ENCODE measurements at places on chromosomes 5 and 9.
A peak's percentile ranks its signal among the peaks of the same experiment; 100 is the strongest.

DNA sequence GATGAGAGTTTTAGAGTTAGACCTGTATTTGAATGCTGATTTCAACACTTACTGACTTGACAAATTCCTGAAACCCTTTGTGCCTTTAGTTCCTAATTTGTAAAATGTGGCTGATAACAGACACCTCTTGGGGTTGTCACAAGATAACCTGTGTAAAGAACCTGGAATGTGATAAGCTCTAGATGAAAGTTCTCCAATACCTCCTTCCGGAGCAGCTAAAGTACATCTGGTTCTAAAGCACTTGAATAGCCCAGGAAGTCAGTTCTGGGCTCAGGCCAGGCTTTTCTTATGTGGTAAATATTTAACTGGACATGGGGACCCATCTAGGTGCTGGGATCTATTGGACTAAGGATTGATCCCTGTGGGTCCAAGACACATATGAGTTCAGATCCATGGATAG is 310.8 kb upstream of the ADAMTSL1 start:
- DNase-seq = no peak

DNA sequence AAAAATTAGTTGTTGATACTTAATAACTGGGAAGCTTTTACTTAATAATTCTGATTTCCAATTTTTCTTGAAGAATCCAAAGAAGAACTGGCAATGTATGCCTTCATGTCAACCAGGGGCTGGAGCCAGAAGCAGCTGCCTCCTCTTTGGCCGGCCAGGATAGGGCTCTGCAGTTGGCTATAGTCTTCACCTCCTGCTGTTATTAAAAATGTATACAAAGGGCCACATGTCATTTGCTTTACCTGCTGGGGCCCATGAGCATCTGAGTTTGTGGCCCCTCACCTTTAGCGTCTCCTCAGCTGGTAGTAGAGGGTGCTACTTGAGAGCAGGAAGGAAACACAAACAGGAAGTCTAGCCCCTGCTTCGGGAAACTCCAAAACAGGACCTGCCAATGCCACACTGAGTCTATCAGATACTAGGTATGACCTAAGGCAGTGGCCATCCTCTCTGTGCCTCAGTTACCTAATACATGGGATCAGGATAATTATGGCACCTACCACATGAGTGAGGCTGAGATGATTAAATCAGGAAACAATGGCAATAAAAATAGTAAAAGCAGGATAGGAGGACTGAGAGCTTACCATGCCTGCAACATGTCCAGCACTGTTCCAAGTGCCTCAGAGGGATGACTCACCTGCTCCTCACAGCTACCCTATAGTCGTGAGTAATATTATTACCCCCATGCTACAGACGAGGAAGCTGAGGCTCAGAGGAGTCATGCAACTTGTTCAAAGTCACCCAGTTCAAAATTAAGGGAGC is 21.3 kb downstream of the CCDC69 start:
- peak; percentile 85 for DNase-seq

- no peak for DNase-seq
Observed at GRCh38 chr5:41065691-41066335, 5.3 kb downstream of the MROH2B start.

- no peak for DNase-seq
Observed at GRCh38 chr5:96110300-96110699, 148.6 kb upstream of the ELL2 start.

DNA sequence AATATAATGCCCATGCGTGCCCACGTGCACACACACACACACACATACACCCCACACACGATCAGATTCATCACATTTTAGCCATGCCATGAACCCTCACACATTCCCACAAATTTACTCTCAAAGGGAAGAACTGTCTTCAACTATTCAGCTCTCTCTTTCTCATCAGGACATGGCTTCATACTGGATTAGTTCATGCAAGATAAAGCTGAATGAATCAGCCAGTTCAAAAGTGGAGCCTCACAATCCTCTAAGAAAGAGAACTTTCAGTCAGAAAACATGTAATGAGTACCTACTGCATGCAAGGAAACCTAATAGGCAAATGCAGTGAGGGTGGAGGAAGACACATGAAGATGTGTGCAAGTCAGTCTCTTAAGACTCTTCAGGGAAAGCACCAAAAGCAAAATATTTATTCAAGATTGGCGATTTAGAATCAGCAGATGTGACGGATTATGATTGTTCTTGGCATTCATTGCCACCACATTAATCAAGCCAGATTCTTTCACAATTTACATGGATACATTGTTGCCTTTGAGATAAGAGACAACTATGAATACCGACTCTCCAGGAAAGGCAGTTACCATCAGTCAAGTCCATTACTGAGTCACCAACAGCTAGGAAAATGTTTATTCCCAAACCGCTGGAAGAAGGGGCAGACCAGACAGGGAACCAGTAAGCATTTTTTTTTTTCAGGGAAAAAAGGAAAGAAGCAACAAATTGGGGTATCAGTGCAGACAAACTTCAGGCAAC is 30.3 kb upstream of the PUM3 start:
- no peak for DNase-seq

GRCh38 chr5:163661360-163661759 is 155.9 kb downstream of the MAT2B start:
- no peak for DNase-seq

GRCh38 chr9:87087197-87087596 is 139.9 kb upstream of the GAS1 start:
- no peak for DNase-seq

GRCh38 chr9:101727612-101728524 is 10.6 kb downstream of the GRIN3A start:
- DNase-seq = peak; percentile 70

DNA sequence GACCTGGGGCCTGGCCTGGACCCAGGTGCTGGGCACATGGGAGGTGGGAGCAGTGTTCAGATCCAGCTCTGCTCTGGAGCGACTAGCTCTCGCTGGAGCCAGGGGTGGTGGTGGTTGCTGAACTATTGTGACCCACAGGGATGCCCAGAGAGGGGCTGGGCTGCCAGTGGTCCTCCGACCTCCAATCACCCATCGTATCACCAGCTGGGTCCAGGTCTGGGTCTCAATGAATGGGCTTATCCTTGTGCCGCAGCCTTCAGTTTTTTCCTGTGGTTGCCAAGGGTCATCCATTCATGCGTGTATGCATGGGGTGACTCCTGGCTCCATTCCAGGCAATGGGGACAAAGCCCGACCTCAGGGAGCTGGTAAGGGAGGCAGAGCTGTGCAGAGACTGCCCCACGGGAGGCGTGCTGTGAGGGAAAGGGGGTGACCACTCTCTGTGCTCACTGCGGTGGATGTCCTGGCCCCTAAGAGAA is 68.6 kb upstream of the RNF130 start:
- no peak for DNase-seq

GRCh38 chr9:129148463-129149204 is 29.4 kb downstream of the IER5L start:
- no peak for DNase-seq

- DNase-seq = no peak
Observed at GRCh38 chr5:124868676-124869075, 122.2 kb upstream of the ZNF608 start.

DNA sequence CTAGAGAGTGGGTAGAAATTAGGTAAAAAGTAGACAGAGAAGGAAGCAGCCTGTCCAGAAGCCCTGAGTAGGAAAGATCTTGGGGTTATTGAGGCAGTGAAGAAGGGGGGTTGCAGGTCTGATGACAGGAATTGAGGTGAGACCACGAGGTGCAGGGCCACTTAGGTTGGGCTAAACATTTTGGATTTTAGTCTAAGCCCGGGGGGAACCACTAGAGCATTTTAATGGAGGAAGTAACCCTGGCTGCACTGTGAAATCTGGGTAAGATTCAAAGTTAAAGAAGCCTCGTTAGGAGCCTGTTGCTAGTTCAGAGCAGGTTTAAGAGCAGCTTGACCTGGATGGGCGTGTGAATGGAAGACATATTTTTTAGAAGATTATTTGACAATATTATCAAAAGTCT is 38.3 kb downstream of the MAP3K1 start:
- DNase-seq = no peak

DNA sequence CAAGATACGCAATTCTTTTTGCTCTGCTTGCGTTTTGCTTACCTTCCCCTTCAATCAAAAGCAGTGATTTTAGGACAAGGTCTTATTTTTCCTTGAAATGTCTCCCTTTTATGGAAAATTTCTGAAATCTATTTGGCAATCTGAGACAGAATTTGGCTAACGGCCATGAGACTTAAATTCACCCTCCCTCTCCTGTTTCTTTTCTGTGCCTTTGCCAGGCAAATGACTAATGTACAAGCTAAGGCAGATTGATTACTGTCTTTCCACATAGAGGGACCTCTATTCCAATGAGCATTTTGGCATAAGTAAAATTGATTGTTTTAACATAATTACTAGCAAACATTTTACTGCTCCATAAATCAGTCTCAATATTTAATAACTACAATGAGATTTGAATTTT is 31.7 kb downstream of the FAM81B start:
- DNase-seq = no peak

DNA sequence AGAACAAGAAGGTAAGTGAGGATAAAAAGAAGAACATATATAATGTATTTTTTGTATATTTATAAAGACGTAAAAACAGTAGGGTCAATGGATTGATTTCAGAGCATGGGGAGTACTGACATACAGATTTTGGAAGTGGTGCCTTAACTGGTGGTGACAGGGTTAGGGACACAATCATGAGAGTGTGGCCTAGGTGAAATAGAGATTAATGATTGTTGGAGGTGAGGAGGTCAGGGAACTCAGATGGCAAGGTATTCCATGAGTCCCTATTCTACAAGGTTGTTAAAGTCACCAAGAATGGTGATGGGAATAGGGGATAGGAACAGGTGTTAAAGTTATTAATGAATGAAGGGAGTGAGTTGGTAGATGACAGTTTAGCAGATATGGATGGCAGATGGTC is 210.8 kb downstream of the SEMA6A start:
- no peak for DNase-seq

DNA sequence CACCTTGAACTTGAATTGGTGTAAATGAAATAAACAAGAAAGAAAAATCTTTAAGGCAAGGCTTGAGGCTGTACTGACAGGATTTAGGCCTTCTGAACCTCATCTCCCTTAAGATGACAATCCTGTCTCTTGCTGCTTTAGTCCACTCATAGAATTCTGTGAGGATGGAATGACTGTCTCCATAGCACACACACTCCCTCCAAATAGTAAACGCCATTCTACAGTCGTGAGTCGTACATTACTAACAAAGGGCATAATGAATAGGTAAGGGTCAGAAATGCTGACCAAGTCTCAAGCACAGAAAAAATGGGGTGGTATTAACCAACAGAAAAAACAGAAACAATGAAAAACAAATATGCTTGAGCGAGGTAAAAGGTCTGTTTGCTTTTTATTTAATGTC is 71.8 kb upstream of the SIMC1 start:
- peak; percentile 41 for DNase-seq

DNA sequence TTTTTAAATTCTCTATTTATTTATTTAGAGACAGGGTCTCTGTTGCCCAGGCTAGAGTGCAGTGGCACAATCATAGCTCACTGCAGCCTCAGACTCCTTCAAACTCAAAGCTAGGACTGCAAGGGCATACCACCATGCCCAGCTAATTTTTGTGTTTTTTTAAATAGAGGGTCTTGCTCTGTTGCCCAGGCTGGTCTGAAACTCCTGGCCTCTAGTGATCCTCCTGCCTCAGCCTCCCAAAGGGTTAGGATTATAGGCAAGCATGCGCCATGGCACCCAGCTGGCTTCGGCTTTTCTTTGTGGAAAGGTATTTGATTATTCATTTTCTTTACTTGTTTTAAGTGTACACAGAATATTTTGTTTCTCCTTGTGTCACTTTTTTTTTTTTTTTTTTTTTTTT is 5.2 kb downstream of the ZNF346 start:
- no peak for DNase-seq

GRCh38 chr5:87729781-87730180 is 317.1 kb upstream of the CCNH start:
- no peak for DNase-seq

DNA sequence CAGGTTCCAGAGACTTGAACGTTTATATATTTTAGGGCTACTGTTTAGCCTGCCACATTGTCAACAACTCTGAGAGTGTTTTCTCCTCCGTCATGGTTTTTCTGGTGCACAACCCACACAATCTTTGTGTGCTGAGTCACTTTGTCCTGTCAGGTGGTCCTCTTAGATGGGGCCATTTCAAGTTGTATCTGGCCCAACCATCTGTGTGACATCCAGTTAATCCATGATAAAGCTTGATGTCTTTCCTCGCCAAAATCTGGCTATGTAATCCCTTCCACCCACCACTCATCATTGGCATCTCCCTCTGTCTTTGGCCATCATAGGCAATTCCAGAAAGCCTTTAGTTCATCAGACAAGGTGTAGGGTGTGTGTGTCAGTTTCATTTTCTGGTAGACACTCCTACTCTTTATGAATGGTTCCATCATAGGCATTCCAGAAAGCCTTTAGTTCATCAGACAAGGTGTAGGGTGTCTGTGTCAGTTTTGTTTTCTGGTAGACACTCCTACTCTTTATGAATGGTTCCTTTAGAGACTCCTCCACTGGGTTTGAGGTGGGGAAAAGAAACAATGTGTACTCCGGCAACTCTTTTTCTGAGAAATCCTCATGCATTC is 282.0 kb upstream of the ACTBL2 start:
- DNase-seq = no peak

GRCh38 chr5:76114179-76114851 is 31.1 kb downstream of the SV2C start:
- no peak for DNase-seq

- DNase-seq = no peak
Observed at GRCh38 chr5:131994090-131994489, 17.4 kb downstream of the ACSL6 start.

GRCh38 chr5:96876292-96876850 is at the start of gene ERAP2:
TSS of gene ERAP2 (plus strand) at chr5:96876500. CDS start at chr5:96879686, 3,186 bp downstream.
- peak; percentile 76 for DNase-seq

DNA sequence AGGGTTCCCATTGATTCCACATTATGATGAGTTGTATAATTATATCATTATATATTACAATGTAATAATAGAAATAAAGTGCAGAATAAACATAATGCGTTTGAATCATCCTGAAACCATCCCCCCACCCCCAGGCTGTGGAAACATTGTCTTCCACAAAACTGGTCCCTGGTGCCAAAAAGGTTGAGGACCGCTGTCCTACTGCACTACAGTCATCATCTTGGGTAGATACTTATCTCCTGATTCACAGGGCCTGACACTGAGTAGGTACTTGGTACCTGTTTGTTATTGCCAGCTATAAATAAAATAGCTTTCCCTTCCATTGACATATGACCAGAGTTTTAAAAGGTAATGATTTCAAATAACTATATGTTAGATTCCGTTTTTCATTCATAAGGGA is 25.6 kb downstream of the ANP32B start:
- DNase-seq = no peak

GRCh38 chr9:134880484-134881312 is at the start of gene FCN2:
TSS of gene FCN2 (plus strand) at chr9:134880810. CDS start at chr9:134880822, 12 bp downstream.
- DNase-seq = no peak

GRCh38 chr5:147691130-147691529 is 91.4 kb downstream of the JAKMIP2 start:
- DNase-seq = no peak

- no peak for DNase-seq
Observed at GRCh38 chr5:5246736-5247135, 106.6 kb downstream of the ADAMTS16 start.

- peak; percentile 38 for DNase-seq
Observed at GRCh38 chr5:74765201-74765600, 1.7 kb downstream of the GFM2 start.

- DNase-seq = no peak
Observed at GRCh38 chr5:11363631-11364178, 540.5 kb downstream of the CTNND2 start.

GRCh38 chr5:14038341-14038959 is 94.0 kb upstream of the DNAH5 start:
- DNase-seq = peak; percentile 34

GRCh38 chr5:54889826-54890225 is 95.6 kb downstream of the ESM1 start:
- no peak for DNase-seq

GRCh38 chr5:111932628-111933027 is 175.6 kb upstream of the NREP start:
- no peak for DNase-seq
